ENCODE measurements at places on chromosomes 7 and 10.

DNA sequence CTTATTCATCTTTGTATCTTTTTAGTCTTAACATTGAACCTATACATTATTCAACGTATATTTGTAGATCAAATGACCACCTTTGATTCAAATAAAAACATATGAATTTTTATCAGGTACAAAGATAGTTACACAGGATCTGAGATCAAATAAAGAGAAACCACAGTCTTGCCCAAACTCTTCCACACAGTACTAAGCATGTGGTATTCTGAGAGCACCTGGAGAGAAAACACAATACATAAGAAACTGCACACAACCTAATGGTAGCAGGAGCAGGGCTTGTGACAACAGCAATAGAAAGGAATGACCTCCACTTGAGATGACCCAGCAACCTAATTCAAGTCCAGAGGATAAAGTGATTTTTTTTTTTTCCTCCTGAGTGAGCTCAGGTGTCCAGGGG, 6.5 kb upstream of the WASL start:
- DNase-seq, result no peak

GRCh38 chr10:35585356-35585755, 19.8 kb upstream of the GJD4 start:
- no peak for DNase-seq

GRCh38 chr7:31079126-31079823, 27.2 kb downstream of the ADCYAP1R1 start:
- DNase-seq, result no peak

- no peak for DNase-seq
Observed at GRCh38 chr7:148746135-148746534, 47.4 kb downstream of the CUL1 start.

Data from right renal cortex interstitium (tissue), 3 donors.